ENCODE measurements at places on chromosomes 7 and 10.

DNA sequence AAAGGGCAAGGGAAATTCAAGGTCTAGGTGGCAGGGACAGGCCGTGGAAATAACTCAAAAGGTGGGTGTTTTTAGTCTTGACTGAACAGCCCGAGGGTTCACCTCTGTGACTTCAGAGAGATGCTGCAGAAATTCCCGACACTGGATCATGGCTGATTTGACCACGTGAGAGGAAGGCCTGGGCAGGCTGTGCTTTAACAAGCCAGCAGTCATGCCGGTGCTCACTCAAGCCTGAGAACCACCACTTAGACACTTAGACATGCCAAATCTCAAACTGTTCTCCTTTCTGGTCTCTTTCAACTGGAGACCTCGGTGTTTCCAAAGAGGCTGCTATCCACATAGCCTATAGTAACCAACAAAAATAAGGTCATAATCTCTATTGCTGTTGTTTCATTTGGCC, 15.4 kb downstream of the TECTB start:
- no peak for DNase-seq

GRCh38 chr7:103710247-103710646, 264.2 kb upstream of the SLC26A5 start:
- DNase-seq = peak; percentile 36

DNA sequence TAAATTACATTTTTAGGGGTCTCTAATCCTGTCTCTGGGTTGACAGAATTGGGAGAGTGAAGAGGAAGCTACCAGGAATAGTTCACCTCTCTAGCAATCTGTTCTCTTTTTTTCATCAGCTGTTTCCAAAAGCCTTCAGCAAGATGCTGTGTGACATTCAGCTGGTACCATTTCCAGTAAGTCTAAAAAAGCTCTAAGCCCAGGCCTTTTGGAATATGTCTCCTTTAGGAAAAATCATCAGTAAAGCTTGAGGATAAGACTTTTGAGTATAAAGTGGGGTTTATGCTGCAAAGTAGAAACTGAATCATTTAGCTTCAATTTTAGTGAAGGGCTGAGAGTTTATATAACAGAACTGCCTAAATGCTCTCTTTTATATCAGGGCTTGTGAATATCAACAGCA, 81.5 kb downstream of the CCNY start:
- DNase-seq = no peak

GRCh38 chr7:42485301-42485766, 248.3 kb upstream of the GLI3 start:
- peak; percentile 15 for DNase-seq

DNA sequence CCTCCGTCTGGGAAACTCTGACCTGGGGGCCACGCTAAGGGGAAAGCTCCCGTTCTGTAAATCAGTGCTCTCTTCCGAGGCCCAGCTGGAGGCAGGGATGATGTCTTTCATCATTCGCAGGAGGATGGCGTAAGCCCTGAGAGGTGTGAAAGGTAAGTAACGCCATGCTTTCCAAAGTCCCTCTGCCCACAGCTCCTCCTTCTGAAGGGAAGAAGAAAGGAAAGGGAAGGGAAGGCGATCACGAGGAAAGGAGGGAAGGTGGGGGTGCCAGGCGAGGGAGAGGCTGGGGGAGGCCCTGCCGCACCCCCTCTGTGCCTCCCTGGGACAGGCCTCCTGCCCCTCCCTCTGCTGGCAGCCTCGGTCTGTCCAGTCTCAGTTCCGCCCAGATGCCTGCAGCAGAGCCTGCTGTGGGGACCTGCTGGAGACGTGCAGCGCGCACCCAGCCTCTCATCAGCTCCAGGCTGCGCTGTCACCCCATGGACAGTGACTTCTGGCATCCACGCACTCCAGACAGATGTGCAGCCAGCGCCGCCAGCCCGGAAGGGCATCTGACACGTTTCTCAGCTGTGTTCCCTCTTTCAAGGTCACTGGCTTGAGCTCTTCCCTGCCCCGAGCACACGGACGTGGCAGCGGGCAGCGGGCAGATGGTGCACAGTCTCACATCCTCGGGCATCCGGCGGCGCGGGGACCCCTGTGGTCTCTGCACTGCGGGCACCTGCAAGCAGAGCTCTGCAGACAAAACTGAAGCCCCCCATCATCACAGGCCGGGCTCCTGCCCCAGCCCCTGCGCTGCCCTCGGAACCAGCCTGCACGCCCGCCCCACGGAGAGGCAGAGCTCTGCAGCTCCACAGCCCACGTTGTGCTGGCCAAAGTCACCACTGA, 60.6 kb downstream of the INSIG1 start:
- DNase-seq = no peak

- no peak for DNase-seq
Observed at GRCh38 chr10:130360826-130361311, 224.7 kb downstream of the GLRX3 start.

DNA sequence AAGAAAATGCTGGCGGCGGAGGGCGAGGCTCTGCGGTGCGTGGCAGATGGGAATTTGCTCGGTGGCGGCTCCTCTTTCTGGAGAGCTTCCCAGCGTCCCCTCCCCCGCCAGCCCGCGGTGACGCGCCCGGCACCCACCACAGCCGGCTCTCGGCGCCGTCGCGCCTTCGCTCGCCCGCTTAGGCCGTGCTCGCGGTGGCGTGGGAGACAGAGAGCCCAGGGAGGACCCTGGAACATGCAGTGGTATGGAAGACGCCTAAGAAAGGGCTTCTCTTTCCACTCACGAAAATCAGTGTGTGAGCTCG, 576 bp upstream of the CSGALNACT2 start:
- peak; percentile 11 for DNase-seq

GRCh38 chr10:111705021-111705420, 478.5 kb downstream of the GPAM start:
- DNase-seq = no peak

- no peak for DNase-seq
Observed at GRCh38 chr7:154869436-154869835, 133.5 kb downstream of the PAXIP1 start.

DNA sequence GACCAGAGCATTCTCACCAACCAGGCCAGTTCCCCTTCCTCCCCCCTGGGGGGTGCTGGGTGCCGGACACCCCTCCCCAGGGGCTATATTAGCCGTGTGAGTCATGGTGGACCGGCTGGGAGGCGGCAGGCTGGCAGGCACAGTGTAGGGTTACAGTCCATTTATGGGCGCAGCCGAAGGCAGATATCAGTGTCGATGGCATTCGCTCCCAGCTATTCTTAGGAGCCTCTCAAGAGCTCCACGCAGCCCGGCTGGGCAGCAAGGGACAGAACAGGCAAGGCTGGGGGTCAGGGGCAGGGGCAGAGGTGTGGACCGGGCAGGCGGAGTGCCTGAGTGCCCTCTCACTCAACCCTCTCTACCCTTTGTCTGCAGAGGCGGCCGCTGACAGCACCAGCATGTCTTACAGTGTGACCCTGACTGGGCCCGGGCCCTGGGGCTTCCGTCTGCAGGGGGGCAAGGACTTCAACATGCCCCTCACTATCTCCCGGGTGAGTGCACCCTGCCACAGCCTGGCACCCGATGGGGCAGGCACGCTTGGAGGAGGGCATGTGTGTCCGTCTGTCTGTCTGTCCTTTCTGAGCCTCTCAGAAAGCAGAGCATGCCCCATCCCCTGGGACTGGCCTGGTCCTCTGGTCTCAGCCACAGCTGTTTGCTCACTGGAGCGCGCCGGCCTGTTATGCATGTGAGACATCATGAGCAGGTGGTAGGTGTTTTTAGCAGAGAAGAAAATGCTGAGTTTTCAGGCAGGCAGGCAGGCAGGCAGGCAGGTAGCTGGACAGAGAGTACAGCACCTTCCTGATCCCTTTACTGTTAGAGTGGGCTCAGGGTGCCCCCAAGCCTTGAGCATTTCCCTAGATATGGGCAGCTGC, at the start of gene LDB3:
Gene LDB3 (plus strand): TSS at position 215 of the 869 bp plus-strand sequence. CDS start 181 bp downstream, at position 396.
- no peak for DNase-seq

DNA sequence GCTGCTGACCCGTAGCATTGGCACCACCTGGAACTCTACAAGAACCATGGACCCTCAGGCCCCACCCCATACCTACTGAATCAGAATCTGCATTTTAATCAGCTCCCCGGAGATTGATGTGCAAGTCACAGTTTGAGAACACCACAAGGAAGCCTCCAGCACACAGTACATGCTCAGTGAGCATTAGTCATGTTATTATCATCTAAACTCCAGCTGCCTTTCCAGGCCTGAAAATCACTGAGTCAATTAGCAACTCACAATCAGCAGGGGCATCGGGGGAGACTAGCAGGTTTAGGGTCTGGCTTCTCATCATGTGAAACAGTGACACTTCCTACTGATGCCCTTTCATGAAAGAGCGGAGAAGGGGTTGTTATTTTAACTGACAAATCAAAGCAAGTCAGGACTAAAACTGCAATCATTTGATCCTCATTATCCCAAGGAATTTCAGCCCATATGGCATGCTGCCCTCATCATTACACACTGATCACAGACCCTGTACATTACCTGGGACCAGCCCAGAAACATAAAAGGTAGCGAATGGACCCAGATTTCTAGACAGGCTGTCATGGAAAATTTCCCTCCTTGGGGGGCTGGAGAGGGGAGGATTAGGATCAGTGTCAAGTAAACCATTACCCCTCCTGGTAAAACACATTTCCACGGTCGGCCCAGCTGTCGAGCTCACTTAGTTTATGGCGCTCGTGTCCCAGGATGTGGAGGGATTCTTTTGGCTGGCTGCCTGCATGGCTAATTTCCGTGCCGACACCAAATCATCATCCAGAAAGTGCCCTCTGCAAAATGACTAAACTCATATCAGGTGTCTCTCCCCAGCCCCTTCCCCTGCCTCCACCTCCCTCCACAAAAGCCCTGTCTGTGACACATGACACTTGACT, 122.8 kb downstream of the PRLHR start:
- peak; percentile 85 for DNase-seq

GRCh38 chr10:68154211-68154497, 44.9 kb downstream of the MYPN start:
- DNase-seq = peak; percentile 54

- no peak for DNase-seq
Observed at GRCh38 chr7:98027342-98028033, 37.5 kb upstream of the OCM2 start.

GRCh38 chr7:22587322-22587721, 87.3 kb upstream of the STEAP1B start:
- DNase-seq = peak; percentile 34

DNA sequence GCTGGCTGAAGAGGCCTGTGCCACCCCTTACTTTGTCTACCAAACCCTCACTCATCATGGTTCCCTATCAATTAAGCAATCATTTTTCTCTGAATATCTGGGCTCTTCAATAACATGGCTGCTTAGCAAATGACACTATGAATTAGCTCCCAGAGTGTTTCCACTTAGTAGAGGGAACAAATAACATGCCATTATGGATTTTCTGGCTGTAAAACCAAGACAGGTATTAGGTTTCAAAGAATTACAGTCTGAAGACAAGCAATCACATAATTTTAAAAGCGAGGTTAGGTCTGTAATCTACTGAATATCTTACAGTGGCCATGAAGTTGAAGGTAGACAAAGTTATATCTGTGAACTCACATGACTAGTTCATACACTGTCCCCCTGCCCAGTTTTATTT, 220.8 kb upstream of the PHYHIPL start:
- no peak for DNase-seq

GRCh38 chr7:3537210-3537875, 236.3 kb downstream of the SDK1 start:
- peak; percentile 53 for DNase-seq

DNA sequence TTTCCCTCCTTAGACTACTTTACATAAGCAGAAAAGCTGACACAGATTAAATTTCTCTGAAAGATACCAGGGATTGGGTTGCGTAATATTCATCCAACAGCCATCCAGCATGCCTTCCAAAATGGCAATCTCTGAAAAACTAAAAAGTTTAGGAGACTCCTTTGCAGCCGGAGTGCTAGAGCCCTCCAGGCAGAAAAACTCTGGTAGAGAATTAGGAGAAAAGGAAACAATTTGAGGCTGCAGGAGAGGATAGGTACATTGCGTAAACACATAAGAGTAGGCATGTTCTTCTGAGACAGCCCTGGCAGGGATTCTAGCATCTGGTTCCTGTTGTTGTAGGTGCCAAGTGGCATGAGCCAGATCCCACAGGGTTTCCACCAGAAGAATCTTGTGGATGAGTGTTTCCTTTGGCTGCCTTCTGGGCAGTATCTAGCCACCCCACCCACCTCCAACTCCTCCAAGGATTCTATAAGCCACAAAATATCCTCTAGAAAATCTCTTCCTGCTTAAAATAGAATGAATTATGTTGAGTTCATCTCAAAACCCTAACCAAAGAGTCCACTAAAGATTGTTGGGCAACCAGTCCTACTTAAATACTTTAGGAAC, 402.4 kb downstream of the HGF start:
- DNase-seq = no peak

DNA sequence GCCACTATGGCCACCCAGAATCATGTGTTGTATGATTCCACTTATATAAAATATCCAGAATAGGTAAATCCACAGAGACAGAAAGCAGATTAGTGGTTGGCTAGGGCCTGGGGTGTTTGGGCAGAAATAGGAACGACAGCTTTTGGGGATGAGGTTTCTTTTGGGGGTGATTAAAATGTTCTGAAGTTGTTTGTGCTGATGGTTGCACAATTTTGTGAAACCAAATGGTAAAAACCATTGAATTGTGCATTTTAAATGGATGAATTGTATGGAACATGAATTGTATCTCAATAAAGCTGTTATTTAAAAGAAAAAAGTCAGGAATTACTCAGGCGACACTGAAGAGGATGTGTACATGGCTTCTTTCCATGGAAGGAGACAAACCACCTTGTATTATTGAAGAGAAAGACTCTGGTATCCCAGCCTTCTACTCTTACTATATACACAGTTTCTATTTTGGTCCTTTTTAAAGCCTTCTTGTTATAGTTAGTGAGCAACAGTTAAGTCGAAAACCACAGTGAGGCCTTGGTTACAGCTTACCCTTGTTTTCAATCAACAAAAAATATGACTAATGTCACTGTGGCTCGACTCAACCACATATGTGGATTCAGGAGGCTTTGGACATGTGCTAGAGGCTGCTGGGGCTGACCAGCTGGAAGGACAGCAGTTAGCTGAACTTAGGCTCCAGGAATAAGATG, 57.1 kb upstream of the KMT2E start:
- DNase-seq = peak; percentile 97

- peak; percentile 85 for DNase-seq
Observed at GRCh38 chr10:77391605-77392235, 245.9 kb downstream of the KCNMA1 start.

DNA sequence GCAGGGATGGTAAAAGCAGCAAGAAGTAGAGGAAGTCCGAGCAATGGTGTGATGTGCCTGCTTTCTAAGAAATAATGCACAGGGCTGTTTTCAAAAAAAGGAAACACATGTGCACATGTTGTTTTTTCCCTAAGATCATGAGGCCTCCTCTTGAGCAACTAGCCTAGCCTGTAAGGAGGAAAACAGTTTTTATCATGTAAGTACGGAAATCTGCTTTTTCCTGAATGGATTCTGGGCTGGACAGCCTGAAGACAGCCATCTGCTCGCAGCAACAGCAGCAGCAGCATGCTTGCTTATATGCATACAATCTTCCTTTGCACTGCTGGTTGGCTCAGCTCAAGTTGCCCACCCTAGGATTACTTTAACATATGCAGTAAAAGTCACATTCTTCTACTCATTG, 87.1 kb downstream of the HIBADH start:
- DNase-seq = no peak

DNA sequence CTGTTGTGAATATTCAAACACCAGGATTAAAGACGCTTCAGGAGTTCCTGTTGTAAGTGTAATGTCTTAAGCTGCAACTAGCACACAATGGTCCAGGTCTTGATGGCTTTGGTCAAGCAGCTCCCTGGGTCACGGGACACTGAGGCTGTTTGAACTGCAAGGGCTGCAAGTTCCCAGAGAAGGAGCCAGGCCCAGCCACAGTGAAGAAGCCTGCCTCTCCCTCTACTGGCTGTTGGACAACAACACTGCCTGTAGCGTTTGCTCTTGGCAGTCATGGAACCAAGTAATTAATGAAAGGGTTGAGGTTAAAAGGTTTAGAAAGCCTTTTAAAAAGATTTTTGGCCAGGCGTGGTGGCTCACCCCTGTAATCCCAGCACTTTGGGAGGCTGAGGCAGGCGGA, 31.9 kb upstream of the GUSB start:
- DNase-seq = peak; percentile 74

Data from HCEC 1CT (cell line).